CD4-positive, alpha-beta T cell treated with Interleukin-2 at 100 ng/mL for 4 hours (primary cell): ENCODE measurements at places on chromosomes 1 and 21.

GRCh38 chr1:61446531-61446991 is 278.4 kb downstream of the TM2D1 start:
- no peak for DNase-seq

- no peak for DNase-seq
Measured at GRCh38 chr1:205858141-205858961, 8.4 kb upstream of the PM20D1 start.

DNA sequence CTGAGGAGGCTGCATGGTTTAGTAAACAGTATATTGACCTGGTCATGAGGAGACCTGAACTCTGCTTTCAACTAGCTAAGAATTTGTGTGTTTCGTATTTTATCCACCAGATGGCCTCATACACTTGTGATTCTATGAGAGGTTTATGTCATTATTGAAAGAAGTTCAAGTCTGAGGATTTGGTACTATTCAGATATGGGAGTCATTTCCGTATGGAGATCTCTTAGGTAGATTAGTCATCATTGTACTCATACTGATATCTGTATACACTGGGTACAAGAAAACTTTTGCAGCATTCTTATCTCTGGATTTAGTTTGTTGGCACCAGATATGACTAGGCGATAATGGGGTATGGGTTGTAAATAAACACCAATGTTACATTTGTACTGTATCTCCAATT is 26.6 kb downstream of the ATF6 start:
- DNase-seq, result peak; percentile 49

DNA sequence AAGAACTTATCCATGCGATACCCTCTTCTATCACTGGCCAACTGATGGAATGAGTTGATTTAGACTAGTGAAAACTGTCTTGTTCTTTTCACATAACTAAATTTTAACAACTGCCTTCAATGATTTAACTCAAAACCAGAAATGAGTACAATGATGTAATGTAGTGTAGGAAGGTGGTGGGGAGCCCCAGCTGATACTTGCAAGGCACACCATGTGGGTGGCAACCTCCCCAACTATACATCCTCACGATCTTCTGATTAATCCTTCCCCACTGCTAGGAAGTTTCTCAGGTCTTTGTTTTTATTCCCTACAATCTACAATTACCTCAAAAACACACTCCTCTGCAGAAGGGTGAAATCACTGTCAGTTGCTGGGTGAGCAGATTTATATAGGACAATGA is 100.7 kb downstream of the KCTD3 start:
- DNase-seq, result no peak

GRCh38 chr1:29761159-29761928 is 525.0 kb downstream of the PTPRU start:
- no peak for DNase-seq

- DNase-seq, result no peak
Measured at GRCh38 chr1:231134624-231135023, 27.2 kb upstream of the TRIM67 start.

GRCh38 chr1:166974647-166975345 is 544 bp downstream of the ILDR2 start:
- peak; percentile 10 for DNase-seq

DNA sequence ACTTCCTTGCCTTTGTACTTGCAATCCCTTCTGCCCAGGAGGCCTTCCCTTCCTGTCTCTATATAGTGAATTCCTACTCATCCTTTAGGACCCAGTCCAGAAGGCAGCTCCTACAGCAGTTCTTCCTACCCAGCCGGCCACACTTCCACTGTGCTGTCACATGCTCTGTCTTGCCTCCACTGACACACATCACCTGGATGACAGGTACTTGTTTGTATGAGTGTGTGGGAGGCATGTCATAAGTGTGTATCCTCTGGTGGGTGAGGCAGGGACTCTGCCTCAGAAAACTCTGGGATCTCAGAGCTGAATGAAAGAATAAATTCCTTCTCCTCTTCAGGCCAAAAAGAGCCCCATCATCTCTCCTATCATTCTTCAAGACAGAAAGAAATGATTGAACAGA is 5.1 kb upstream of the OSCP1 start:
- DNase-seq, result no peak

GRCh38 chr1:78047106-78047505 is 1.3 kb downstream of the GIPC2 start:
- DNase-seq, result no peak

GRCh38 chr1:37437087-37437486 is 37.3 kb upstream of the ZC3H12A start:
- DNase-seq, result no peak

DNA sequence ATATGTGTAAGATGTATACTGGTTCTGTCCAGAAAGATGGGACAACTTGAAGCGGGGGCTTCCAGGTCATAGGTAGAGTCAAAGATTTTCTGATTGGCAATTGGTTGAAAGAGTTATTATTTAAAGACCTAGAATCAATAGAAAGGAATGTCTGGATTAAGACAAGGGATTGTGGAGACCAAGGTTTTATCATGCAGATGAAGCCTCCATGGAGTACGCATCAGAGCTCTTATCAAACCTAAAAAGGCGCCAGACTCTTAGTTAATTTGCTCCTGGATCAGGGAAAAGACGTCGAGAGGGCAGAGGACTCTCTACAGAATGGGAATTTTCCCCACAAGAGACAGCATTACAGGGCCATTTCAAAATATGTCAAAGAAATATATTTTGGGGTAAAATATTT is 23.7 kb upstream of the ETV3 start:
- DNase-seq, result no peak

- no peak for DNase-seq
Measured at GRCh38 chr1:19029191-19030085, 73.0 kb upstream of the IFFO2 start.

- no peak for DNase-seq
Measured at GRCh38 chr1:39301606-39302005, 97.1 kb downstream of the MACF1 start.

DNA sequence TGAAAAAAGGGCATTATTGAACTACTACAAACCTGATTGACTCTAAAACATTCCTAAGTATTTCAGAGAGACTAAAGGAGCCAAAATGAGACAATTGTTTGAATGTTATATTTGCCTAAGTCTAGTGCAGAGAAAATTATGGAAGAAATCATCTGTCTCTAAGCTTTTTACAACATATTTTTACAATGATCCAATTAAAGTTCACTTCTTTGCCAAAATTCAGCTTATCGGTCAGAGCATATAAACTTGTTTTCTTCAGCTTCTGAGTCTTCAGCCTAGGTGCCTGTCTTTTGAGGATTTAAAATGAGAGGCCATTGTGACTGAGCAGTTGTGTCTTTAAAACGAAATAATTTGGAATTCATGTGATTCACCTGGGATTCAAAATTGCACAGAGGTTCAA is 181.2 kb upstream of the SGIP1 start:
- DNase-seq, result no peak

- DNase-seq, result no peak
Measured at GRCh38 chr1:28869952-28870351, 44.4 kb upstream of the EPB41 start.

GRCh38 chr21:16590186-16590585 is 860.4 kb downstream of the USP25 start:
- DNase-seq, result no peak
